ENCODE measurements at places on chromosomes 3 and 15.

DNA sequence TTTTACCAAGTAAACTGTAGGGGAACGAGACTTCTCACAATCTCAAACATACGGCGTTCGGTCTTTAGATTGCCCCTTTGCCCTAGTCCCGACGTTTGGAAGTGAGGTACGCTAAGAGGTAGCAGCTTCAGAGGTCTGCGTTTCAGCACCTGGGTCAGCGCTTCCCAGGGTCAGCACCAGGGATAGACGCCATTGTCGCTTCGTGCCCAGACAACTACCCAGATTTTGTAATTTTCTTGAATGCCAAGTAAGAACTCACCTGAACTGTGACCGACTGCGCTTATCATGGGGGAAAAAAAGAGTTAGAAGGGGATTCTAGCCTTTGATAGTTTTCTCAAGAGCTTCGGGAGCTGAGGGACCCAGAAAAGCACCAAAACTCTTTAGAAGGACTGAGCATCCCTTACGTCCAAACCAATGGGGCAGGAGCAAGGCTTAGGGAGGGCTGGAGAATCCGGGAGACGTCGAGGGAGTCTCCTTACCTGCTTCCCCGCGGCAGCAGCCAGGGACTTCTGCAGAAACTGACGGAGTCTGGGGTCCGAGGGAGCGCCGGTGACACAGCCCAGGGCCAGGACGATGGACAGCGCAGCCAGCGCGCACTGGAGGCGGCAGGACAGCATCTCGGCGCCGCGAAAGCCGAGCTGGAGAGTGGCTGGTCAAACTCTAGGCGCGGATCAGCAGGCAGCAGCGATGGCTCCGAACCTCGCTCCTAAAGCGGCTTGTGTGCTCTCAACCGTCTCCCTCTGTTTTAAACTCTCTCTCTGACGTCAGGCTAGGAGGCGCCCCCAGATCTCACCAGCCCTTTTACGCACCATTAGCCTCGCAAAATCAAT lies at the start of gene SST:
SST (minus strand) TSS at position 720 of the 830 bp plus-strand sequence; CDS start at position 617, 103 bp downstream.
- DNase-seq: peak; percentile 57

GRCh38 chr3:20798666-20799065 lies 612.7 kb upstream of the SGO1 start:
- DNase-seq: no peak

GRCh38 chr3:195210266-195210973 lies 60.5 kb downstream of the XXYLT1 start:
- DNase-seq: peak; percentile 96

DNA sequence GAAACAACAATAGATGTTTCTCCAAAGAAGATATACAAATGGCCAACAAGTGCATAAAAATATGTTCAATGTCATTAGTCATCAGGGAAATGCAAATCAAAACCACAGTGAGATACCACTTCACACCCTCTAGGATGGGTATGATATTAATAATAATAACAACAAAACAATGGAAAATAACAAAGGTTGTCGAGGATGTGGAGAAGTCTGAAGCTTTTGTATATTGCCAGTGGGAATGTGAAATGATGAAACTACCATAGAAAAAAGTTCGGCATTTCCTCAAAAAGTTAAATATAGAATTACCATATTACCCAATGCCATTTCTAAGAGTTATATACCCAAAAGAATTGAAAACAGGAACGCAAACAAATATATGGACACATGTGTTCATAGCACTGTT lies 10.8 kb downstream of the BHLHE40 start:
- no peak for DNase-seq

DNA sequence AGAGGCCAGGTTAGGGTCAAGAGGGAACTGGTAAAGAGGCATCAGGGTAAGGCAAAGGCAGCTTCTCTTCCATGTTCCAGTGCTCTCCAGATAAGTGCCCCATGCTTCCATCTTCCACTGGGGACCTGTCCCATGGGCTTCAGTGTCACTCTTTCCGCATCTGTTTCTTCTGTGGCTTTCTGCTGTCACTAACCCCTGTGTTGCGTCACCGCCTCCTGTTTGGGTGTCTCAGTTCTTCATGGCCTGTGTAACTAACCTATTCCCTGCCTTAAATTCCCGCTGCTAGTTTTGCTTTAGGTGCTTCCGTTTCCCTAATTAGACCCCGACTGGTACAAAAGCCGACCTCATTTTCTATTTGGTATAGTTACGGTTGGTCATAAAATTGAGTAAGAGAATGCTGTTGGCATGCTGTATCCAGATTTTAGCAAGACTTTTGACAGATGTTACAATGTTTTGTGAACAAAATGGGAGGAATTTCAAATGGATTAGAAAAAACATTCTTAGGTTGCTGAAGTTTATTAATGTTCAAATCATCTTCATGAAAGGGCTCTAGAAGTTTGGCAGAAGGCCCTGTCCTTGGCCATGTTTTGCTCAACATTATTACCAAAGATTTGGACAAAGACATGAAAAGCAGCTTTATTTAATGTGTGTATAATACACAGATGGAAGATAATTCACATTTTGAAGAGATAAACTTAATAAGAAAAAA lies 245.3 kb downstream of the BBX start:
- no peak for DNase-seq

DNA sequence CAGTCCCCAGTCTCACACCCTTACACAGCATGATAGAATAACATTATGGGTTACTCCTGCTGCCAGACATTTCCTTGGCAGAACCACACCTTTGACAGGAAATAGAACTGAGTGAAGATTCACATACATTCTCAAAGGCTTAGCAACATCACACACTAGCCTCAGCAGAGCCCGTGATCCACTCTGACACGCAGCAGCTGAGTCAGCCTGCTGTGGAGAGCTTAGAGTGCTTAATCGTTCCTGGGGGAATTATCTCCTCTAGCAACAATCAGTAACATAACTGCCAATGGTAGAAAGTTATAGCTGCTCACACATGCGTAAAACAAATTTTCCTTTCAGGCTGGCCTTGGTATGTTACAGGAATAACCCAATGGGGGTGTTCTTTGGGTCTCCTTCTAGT lies 382.1 kb downstream of the GAP43 start:
- peak; percentile 99 for DNase-seq

- DNase-seq: no peak
These were observed 145.5 kb downstream of the TIGIT start for GRCh38 chr3:114439284-114439683.

DNA sequence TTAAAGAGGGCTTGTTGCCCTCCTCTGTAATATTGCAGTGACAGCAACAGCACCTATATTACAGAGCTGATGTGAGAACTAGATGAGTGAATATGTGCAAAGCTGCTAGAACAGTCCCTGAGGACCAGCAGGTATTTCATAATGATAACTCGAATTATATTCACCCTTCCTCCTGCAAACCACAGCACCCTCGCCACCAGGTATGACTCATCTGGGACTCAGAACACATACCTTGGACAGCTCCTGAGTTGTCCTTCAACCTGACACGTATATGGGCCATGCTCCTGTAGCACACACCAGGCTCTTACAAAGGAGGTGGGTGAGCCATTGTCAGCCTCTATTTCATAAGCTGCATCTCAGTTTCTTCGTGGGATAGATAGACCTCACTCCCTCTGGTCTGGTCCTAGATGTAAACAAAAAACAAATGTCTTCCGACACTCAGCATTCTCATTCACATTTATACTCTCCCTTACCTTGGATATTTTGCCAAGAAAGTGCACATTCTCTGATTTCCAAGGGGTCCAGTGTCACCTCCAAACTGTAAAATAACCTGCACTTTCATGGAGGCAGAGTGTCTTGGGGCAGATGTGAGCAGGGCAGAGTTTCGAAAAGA lies 124.5 kb downstream of the TLE3 start:
- DNase-seq: peak; percentile 57

- no peak for DNase-seq
These were observed 81.8 kb upstream of the SNRPA1 start for GRCh38 chr15:101376615-101377395.

DNA sequence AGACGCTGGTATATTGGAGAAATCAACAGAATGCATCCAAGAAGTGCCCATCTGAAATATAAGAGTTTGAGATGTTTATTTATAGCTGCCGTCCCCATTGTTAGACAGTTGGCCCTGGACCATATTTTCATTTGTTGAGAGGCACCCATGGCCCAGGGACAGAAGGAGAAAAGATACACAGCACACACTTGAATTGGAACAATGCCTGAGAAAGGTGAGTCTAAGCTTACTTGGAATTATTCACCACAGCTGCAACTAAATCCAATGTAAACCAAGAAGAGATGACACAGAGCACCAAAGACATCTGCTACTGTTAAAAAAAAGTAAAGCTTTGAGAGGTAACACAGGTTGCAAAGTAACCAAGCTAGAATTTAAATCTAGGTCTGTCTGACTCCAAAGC lies 525.5 kb upstream of the NAALADL2 start:
- no peak for DNase-seq

DNA sequence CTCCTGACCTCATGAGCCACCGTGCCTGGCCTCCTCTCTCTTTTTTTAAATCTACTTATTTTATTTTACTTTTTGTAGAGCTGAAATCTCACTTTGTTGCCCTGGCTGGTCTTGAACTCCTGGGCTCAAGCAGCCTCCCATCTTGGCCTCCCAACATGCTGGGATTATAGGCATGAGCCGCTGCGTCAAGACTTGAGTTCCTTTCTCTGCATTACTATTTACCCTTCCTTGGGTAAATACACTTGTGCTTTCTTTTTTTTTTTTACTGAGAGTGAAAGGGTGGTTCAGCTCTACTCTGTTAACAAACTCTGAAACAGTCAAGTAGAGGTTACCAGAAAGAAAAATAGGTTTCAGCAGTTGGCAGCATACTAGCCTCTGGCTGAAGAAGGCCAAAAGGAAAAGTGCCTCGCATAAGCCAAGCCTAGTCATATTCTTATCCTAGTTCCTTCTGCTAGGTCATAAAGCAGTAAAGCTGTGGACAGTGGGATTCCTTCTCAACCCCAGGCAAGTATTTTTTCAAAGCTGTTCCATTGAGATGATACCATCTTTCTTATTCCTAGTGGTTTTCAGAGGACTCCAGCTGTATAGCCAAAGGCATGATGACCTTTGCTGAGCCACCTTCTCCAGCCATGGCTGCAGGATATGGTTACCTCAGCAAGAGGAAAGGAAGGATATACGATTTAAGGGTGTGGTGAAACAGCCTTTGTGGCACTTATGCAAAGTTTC lies 135.1 kb downstream of the RBPMS2 start:
- DNase-seq: no peak

GRCh38 chr3:184688251-184688881 lies 23.5 kb downstream of the MAGEF1 start:
- peak; percentile 84 for DNase-seq

DNA sequence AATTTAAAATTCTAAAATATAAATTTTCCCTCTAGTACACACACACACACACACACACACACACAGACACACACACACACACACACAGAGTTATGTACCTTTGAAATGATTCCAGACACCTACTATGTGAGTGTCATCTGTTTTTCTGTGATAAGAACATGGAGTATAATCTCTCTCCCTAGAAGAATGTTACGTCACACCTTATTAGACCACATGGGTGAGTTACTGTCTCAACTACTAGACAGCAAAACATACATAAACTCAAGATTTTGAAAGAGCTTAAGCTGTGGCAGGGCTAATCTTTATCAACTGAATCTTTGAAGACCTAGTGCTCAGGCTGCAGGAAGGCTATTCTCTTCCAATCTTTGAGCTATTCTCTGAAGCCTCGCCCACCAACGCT lies 385.9 kb upstream of the BCHE start:
- no peak for DNase-seq

GRCh38 chr3:129428007-129428375 lies 445 bp downstream of the EFCAB12 start:
- no peak for DNase-seq

GRCh38 chr3:145807990-145808389 lies 353.0 kb downstream of the PLOD2 start:
- peak; percentile 54 for DNase-seq

All from fibroblast of mammary gland (primary cell).